ENCODE measurements at places on chromosomes 1 and 21.

GRCh38 chr1:202615501-202616354, 94.5 kb downstream of the SYT2 start:
- DNase-seq, result no peak

DNA sequence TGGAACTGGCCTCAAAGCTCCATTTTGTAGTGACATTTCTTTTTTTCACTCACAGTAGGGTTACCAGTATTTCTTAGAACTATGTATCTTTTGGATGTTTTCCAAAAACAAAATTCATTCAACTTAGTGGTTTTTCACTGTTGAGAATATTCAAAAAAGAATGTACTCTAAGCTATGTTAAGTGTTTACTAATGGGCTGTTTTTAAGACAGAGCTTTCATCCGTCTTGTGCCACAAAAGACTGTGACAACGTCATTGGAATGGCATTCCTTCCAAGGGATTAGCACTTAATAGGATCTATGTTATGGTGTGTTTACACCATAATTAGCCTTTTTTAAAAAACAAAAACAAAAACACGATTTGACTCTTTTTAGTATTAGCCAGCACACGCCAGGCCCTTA, 66.8 kb downstream of the TTC3 start:
- no peak for DNase-seq

- no peak for DNase-seq
These were observed 5.7 kb downstream of the KCNQ4 start for GRCh38 chr1:40789342-40789598.

DNA sequence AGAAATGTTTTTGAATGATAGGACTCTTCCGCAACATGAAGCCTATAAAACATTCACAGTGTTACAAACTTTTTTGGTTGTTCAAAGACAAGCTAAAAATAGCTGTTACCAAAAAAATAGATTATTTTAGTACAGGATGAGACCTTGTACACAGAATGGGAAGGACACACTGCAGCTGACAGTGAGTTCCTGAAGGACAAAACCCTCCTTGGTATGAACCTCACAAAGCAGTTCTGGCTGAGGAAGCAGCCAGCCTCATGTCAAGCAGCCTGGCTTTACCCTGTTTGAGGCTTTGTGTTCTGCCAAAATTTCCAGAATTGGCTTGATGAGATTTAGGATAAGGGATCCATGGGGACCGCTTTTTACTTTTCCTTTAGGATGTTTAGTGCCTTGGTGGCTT, 93.7 kb downstream of the RGL1 start:
- DNase-seq, result no peak

DNA sequence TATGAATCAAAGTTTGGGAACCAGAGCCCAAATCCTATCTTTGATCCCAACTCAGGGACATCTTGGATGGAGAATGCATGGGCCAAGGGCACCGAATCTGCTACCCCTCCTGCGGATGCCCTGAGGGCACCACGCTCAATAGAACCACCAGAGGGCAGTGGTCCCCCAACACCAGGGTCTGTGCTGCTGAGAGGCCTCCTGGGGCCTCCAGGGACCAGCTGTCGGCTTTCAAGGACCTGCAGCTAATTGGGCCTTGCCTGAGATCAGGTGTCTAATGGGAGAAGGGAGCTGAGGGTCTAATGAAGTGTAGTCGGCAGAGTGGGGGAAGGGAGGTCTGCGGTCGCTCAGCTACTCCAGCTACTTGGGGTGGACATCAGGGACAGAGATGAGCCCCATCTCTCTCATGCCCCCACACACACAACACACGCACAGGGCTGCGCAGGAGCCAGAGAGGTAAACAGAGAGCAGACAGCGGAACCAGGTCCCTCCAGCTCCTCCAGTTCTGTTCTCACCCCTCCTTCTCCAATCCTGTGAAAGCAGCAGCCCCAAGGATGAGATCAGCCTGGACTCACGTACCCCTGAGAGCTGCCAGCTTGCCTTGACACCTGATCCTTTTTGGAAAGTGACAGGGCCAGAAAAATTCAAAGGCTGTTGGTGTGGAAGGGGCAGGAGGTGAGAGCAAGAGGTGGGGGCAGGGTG, 34.9 kb upstream of the PPP1R15B start:
- DNase-seq, result peak; percentile 60

GRCh38 chr1:67134695-67135094, at the start of gene C1orf141:
Gene C1orf141, minus strand, starts transcription at chr1:67134970. Its CDS starts 7,730 bp downstream, at chr1:67127240.
- DNase-seq, result peak; percentile 8

DNA sequence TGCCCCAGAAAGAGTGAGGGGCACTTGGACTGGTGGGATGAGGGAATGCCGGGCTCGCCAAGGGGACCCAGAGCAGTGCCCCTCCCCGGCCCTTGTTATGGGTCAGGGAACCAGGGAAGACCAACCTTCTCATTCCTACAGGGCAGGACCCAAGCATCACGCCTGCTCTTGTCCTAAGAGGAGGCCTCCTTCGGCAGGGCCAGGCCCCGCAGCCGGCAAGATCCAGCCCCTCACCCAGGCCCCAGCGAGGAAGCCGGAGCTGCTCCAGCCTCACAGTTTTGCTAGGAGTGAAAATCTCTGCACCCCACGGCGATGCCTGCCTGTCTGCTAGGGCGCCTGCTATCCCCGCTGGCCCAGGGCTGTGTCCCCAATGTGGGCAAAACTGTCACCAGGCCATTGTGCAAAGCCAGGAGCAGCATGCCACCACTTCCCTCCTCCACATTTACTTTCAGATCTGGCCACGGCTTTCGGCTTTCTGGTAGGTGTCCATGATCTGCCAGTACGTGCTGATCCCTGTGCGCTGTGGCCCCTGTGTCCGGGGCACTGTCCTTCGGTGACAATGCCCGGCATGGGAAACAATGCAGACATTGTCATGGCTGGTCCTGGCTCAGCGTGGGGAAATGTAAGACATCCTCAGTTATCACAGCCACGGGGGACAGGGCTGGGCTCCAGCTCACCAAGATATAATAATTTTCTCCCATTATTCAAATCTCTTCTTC, 9.6 kb downstream of the ACTRT2 start:
- DNase-seq, result no peak

DNA sequence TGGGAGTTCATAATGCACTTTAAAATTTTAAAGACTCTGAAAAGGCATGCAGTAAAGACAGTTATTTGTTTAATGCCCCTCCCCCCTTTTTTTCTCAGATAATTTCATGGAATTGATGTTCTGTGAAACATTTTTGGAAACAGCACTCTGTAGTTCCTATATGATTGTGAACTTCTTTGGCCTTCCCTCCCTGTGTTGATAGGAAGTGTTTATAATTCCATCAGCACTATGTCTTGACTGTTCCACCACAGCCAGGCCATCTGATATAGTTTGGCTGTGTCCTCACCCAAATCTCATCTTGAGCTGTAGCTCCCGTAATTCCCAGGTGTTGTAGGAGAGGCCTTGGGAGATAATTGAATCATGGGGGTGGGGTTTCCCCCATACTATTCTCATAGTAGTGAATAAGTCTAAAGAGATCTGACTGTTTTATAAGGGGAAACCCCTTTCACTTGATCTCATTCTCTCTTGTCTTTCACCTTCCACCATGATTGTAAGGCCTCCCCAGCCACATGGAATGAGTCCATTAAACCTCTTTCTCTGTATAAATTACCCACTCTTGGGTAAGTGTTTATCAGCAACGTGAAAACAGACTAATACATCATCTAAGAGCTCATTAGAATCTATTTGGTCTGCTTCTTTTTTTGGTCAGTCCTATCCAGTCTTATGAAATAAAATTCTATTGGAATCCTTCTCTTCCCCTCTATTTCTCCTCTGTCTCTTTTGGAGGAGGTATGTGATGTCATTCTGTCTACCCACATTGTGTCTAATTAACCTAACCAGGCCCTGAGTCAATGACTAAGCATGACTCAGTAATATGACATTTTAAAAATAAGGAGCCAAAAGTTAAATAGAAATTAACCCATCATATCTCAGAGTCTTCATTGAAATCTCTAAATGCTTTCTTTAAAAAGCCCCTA, 8.9 kb downstream of the CCDC185 start:
- DNase-seq, result no peak

GRCh38 chr1:94608852-94609530, 67.4 kb upstream of the F3 start:
- DNase-seq, result no peak

DNA sequence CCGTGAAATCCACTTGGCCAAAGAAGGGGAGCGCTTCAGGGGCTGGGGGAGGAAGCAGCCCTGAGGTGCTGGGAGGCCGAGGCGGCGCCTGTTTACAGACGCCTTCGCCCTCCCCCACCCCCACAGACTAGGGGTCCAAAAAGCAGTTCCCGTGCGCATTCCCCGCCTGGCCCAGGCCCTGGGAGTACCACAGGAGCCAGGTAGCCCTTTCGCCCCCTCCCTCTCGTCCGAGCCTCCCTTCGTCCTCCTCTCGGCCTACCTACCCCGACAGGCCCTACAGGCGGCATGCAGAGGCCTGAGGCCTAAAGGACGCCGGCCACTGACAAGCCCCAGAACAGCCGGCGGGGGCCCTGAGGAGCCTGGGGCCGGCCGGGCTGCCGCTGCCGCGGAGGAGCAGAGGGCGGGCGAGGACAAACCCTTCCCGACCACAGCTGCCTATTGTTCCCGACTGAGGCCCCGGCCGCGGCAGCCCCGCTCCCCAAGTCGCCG, 522 bp downstream of the RC3H1 start:
- peak; percentile 16 for DNase-seq

GRCh38 chr1:228802386-228803220, 67.3 kb downstream of the RHOU start:
- no peak for DNase-seq

DNA sequence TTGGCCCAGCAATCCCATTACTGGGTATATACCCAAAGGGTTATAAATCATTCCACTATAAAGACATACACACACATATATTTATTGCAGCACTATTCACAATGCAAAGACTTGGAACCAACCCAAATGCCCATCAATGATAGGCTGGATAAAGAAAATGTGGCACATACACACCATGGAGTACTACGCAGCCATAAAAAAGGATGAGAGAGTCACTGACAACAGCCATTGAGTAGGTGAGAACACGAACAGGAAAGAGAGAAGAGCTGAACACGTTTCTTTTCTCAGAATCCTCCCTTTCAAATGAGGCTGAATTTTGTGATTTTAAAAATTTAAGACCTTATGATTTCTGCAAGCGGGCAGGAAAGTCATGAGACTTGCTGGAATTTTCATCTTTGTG, 10.1 kb upstream of the RABGAP1L start:
- DNase-seq, result no peak

DNA sequence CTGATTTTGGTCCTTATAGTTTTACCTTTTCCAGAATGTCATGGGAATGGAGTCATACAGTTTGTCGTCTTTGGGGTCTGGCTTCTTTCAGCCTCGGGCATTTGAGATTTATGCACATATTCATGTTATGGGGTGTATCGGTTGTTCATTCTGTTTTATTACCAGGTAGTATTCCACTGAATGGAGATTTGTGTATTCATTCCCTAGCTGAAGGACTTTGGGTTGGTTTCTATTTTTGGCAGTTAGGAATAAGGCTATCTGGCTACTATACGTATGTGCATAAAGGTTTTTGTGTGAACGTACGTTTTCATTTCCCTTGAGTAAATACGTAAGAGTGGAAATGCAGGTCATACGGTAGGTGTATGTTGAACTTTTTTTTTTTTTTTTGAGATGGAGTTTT, 65.1 kb downstream of the ACTL8 start:
- no peak for DNase-seq

GRCh38 chr1:78079580-78079979, 33.8 kb downstream of the GIPC2 start:
- no peak for DNase-seq

GRCh38 chr21:26227130-26227529, 56.6 kb upstream of the APP start:
- no peak for DNase-seq

DNA sequence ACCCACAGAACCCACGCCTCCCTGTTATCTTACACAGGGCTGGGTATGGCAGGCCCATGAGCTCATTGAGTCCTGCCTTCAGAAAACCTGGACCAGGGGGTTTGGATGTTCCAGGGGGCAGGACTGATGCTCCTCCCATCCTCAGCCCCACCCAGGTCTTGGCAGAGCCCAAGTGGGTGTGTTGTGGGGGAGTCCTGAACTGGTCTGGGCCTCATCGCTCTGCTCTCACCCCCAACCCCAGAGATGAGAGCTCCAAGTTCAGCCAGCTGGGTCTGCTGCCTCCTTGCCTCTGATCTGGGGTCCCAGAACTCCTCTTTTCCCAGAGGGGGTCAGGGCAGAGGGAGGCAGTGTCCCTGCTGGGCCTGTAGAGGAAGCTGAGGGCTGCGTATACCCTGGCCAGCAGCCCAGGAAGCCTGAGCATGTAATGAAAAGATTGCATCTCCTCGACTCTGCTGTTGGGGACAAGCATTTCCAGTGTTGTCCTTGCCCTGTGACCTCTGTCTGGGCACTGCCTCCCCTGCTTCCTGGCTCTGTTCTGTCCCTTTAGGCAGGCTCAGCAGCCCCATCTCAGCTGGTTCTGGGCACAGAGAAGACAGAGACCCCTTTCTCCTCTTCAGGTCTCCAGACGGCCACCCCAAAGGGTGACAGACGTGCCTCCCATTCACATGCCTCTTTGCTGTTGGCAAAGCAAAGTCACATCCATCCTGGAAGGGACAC, 54.7 kb upstream of the EPS8L3 start:
- no peak for DNase-seq

- no peak for DNase-seq
These were observed 12.2 kb downstream of the ALG6 start for GRCh38 chr1:63379583-63379982.

DNA sequence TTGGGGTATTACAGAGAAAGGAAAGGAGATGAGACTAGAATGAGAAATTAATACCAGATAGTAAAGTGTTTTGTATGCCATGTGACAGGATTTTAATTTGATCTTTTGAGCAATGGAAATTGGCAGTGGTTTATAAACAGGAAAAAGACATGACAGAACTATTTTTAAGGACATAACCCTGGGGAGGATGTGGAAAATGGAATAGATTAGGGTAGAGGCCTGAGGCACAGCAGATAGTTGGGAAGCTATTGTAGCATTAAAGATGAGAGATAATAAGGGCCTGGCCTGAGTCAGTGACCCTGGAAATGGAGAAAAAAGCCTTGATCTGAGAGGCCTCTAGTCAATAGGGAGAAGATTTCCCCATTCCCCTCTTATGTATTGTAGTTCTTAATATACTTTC, 22.1 kb upstream of the KCNA3 start:
- no peak for DNase-seq

DNA sequence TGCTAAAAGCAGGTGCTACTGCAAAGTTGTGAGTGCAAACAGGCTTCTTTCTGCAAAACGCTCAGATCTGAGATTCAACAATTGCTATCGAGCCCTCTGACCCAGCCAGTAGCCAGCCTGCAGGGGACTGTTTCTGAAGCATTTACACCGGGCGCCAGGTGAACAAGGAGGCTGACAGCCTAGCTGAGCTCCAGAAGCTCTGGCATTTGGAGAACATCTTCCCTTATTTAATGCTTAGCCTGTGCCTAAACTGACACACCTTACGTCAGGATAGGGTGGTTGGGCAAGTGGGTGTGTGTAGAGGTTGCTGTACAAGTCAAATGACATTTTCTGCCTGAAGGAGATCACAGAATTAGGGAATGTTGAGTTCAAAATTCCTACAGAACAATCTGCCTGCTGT, 15.8 kb upstream of the PLA2G2C start:
- no peak for DNase-seq

GRCh38 chr1:214280386-214281020, 456 bp upstream of the SMYD2 start:
- DNase-seq, result no peak
